NB4 (cell line): ENCODE measurements at places on chromosomes 3 and 15.

DNA sequence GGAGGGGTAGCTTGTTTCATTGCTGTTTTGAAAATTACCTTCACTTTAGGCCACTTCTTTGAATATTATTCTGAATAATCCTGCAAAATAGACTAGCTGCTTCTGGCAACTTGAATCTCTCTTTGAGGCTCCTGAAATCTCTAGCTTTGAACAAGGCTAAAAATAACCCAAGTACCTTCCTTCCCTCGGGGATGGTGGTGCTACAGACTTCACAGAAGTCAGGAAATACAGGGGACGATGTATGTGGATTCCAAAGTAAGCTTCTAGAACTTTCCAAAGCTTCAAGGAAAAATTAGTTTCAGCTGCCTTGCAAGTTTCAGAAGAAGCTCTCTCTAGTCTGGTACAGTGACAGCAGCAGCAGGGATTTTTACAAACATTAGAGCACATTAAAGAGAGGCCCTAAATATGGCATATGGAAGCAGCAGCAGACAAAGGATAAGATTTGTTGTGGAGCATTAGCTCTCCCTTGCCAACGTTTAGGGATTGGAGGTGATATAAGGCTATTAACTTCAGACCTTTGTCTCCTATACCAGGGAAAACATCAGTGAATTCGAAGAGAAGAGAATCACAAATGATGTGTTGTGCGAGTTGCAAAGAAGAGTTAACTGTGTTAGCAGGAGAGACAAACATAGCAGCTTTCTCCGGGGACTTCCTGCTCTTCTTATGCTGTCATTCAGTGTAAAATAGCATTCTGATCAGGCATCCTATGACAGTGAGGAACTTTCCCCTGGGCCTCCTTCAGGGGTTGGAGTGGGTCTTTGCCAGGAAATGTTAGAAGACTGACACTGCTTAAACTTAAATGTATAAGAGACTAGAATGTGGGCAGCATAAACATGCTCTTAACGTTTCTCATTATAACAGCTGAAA lies 783.0 kb upstream of the ARPP21 start:
- DNase-seq = no peak

DNA sequence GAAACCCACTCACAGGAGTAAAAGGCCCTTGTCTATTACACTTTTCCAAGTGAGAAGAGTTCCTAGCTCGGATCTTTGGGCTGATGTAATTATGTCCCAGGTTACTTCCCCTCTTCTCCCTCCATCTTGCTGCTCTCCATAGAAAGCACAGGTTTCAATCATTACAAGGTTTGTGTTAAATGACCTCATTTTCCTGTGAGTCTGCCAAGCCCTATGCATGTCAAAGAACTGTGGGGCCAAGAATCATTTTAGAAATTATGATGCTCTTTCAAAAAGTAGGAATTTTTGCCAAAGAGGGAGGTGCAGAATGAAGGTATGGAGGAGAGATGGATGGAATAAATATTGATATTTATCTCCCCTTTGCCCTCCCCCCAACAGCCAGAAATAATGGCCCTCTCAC lies 129.3 kb upstream of the TPM1 start:
- DNase-seq = no peak

DNA sequence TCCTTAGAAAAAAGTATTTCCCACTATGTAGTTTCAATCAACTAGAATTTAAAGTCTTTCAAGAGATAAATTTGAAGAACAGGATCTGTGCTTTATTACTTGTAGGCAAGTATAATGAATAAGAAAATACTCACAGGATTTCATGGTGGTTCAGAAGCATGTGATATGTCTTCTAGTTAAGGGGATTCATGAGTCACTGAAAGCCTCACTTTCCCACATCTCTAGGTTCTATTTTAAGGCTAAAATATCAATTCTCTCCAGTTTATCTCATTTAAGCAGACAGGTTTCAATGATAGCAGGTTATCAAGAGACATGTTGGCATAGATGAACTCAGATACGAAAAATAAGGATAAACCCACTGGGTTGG lies 437.8 kb upstream of the BCHE start:
- DNase-seq = no peak

GRCh38 chr3:151156618-151157216 lies 46.3 kb downstream of the GPR171 start:
- DNase-seq = peak; percentile 73

- DNase-seq = no peak
These were observed 12.0 kb downstream of the FSTL1 start for GRCh38 chr3:120438665-120439370.

DNA sequence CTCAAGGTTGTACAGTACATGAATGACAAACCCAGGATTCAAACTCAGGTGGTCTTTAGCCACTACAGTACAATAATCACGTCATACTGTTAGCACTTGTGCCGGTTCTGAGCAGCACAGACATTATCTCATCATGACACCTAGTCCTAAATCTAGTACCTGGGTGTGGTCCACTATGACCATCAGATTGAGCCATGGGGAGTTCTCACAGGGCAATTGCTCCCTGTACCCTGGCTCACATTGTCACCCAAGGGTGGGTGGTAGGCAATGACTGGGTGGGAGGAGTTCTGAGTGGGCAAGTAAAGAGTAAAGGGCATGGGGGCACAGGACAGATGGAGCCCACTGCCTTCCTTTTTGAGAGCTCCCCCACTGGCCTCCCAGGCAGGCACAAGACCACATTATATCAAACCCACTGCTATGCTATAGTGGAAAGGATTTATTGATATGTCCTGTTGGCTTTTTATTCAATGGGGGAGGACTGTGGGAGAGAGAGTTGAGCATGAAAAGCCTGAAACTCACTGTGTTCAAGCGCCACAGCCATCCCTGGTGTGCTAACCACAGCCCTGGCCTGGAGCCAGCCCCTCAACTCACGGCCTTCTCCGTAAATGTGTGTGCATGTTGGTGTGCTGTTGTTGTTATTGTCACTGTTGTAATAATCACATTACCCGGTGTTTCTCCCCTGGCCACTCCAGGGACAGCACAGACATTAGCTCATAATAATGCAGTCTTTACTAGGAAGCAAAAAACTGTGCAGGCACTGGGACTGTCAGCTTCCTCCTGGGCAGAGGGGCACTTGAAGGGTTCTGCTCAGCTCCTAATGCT lies 27.3 kb downstream of the ADCY5 start:
- no peak for DNase-seq

DNA sequence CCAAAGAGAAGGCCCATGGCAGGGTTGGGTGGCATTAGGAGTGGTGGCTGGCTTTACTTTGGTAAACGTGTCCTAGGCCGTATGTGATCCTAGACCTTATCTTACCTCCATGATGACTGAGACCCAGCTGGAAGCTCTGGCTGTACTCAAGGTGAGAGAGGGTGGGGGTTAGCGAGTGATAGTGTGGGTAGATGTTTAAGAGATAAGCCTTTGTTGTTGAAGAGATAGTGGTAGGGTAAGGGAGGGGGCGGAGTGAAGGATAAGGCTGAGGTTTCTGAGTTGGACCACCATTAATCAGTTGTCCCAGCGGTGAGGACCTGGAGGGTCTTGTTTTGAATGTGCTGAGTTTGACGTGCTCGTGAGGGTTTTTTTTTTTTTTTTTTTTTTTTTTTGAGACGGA lies 61.5 kb upstream of the ULK4 start:
- DNase-seq = no peak

DNA sequence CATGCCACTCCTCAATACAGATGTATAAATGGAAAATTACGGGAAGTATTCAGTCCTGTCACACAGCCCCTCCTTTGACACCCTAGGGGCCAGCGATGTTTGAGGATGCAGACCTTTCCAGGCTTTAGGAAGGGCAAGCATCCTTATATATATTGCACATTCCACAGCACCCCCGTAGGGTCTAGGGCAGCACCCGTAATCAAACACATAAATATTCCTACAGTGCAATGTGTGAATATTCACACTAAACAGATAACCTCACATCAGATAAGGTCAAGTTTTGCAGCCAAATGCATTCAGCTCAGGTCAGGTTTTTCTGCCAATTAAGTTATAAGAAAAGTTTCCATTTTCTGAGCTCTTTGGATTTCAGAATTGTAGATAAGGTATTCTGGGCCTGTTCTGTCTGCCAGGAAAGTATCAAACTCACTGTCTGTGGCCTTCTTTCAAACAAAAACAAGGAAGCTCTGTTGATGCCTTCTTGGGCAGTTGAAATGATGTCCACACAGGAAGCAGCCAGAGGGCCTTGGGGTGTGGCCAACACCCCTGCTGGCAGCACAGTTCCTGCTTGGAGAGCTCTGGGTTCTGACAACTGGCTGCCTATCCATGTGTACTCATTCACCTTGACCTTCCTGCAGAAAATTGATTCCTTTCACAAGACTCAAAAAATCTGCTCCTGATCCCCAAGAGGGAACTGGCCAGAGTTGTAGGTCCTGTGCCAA lies 427.0 kb downstream of the NTRK3 start:
- peak; percentile 15 for DNase-seq

GRCh38 chr15:67322481-67322880 lies 67.9 kb downstream of the IQCH start:
- no peak for DNase-seq

GRCh38 chr3:113825090-113825489 lies 13.5 kb upstream of the GRAMD1C start:
- peak; percentile 15 for DNase-seq

DNA sequence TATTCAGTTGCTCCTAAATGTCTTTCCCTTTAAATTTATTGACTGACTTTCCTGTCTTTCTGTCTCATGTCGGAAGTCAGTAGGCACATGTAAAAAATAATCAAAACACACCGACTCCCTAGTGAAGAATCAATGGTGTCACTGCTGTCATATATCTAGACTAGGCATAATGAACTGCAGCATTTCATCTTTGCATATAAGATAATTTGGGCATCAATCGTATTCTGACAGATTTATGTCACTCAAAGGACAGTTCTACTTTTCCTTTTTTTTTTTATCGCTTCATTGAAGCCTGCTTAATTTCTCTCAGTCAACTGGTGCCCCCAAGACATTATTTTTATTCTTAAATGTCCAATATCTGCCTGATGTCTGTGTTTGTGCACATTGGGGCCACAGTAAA lies 206.3 kb downstream of the MEIS2 start:
- DNase-seq = no peak

- DNase-seq = no peak
These were observed 300.3 kb upstream of the CBLB start for GRCh38 chr3:106168962-106169750.

- no peak for DNase-seq
These were observed 13.0 kb downstream of the MCM2 start for GRCh38 chr3:127611251-127611650.

- no peak for DNase-seq
These were observed 213.3 kb upstream of the THBS1 start for GRCh38 chr15:39367596-39367995.

GRCh38 chr3:129453732-129454131 lies 13.7 kb downstream of the IFT122 start:
- DNase-seq = no peak

- DNase-seq = no peak
These were observed 194.5 kb downstream of the MEX3B start for GRCh38 chr15:81851325-81851724.

DNA sequence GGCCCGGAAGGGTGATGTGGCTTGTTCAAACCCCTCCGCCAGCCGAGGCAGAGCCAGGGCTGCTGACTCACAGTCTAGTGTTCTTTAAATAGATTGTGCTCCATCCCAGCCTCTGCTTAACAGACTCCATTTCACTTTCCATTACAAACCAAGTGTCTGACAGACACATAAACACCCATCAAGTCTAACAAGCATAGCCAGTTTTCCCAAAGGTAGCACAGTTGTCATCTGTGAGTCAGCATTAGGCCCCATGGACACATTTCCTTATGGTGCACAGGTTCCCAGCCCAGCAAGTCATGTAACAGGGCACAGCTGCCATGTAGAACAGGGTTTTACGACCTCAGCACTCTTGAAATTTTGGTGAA lies 109.9 kb upstream of the RAP2B start:
- peak; percentile 65 for DNase-seq

GRCh38 chr3:102178817-102179216 lies 256.0 kb upstream of the ZPLD1 start:
- DNase-seq = no peak

GRCh38 chr3:133996996-133997395 lies 32.7 kb downstream of the SLCO2A1 start:
- no peak for DNase-seq

DNA sequence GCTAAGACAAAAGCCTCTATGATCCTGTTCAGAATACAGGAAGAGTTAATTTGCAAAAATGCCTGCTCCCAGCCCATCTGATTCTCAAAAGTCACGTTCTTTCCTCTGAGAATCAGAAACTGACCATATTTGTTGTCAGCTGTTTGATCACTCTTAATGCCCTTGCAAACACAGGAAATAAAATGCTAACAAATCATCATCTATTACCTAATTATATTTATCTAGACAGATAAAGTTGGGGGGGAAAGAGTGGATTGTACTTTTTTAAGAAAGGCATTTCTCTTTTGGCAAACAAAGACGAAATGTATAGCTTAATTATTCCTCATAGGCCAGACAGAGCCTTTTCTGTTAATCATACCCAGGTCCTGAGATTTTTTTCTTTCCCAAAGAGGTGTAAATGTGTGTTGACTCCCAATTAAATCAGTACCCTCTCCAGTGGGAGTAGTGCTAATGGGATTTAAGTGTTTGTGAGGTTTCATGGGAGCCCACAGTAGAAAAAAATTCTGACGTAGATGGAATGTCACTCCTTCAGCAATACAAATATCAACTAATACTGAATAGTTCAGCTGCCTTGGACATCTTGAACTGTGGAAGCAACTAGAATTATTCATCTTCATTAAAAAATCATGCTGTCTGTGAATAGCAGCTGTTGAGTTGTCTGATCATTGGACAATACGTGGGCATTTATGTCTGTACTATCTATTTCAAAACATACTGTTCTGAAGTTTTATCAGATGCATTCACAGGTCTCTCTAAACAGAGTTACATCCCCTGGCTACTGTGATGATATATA lies 22.5 kb upstream of the BNIP2 start:
- no peak for DNase-seq

- no peak for DNase-seq
These were observed 37.3 kb downstream of the SLCO2A1 start for GRCh38 chr3:133992381-133992780.

DNA sequence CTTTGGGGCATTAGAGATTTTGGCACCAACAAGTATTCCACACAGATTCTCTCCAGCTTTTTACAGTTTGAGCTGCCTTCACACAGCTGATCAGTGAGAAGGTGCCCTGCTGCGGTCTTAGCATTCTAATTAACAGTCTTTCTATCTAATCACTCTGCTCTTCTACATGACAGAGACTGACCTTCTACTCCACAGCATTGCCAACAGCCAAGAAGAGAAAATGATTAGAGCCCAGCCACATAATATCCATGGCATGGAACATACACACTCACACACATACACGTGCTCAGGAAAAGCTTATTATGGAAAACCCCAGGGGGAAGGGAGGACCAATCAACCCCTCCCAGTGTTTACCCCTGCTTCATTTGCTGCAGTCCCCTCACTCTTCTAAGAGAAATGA lies 76.1 kb upstream of the PPP2R3A start:
- no peak for DNase-seq

- DNase-seq = peak; percentile 32
These were observed 2.9 kb upstream of the GRM2 start for GRCh38 chr3:51703761-51704510.
